ENCODE measurements at places on chromosomes 5 and 9. TPM values are rescaled to one million over a fixed set of nuclear protein-coding genes. Genes with fewer than 3 reads are reported as not detected.

- no peak for DNase-seq
- H3K4me1 ChIP-seq, result no peaks in the 10 kb centered on the region
- H3K27me3 ChIP-seq, result peaks cover 27% of the 10 kb centered on the region
- no peaks in the 10 kb centered on the region for H3K36me3 ChIP-seq
- no peak overlapping the region for H3K27ac ChIP-seq
These were observed 69.3 kb upstream of the STC2 start for GRCh38 chr5:173397516-173397915.

DNA sequence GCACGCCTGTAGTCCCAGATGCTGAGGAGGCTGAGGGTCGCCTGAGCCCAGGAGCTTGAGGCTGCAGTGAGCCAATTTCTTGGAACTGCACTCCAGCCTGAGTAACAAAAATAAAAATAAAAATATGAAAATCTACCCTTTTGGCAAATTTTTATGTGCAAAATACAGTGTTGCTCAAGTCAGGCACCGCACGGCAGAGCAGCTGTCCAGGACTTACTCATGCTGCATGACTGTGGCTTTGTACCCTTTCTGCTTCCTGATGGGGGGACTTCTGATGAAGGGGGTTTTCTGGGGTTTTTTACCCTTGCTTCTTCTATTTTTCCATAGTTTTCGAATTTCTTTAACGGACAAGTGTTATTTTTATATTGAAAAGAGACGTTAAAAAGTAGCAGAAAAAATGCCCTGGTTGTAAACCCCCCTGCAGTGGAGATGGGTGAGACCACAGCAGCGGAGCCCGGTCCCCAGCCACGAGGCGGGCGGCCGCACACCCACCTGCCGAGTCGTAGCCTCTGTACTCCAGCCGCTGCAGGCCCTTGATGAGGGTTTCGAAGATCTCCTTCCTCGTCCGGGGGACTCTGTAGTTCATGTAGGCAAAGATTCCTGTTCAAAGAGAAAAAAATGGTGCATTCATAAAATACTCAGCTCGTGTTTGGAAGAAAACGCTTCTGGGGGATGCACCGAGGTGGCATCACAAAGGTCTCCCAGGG is 15.0 kb downstream of the GFPT2 start:
- DNase-seq, result no peak
- H3K27me3 ChIP-seq, result peaks cover 21% of the 10 kb centered on the region
- no peaks in the 10 kb centered on the region for H3K36me3 ChIP-seq
- peaks cover 8% of the 10 kb centered on the region for H3K4me1 ChIP-seq
- no peak overlapping the region for H3K4me3 ChIP-seq

- H3K36me3 ChIP-seq, result no peaks in the 10 kb centered on the region
- no peaks in the 10 kb centered on the region for H3K27me3 ChIP-seq
- H3K4me3 ChIP-seq, result no peak overlapping the region
- peaks cover 16% of the 10 kb centered on the region for H3K4me1 ChIP-seq
- H3K27ac ChIP-seq, result no peak overlapping the region
These were observed 415.8 kb downstream of the ACTL7B start for GRCh38 chr9:108439947-108440346.

DNA sequence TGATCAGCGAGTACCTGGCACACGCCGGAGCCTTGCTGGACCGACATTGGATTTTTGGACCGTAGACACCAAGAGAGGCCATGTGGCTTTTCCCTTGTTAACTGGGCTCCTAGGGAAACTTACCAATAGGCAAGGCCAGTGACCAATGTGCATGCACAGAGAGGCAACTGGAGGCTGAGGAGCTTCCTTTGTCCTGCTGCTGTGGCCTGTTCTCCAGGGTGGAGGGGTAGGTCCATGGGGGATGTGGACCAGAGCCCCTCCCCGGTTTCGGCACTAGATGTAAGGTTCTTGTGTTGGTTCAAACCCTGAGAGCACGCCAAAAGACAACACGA is 34.8 kb upstream of the ANXA2R start:
- peaks cover 25% of the 10 kb centered on the region for H3K36me3 ChIP-seq
- DNase-seq, result no peak
- H3K4me3 ChIP-seq, result no peak overlapping the region
- no peak overlapping the region for H3K27ac ChIP-seq
- H3K27me3 ChIP-seq, result no peaks in the 10 kb centered on the region

Gene TSLP
- total RNA-seq, result 0.20 TPM

- H3K4me3 ChIP-seq, result no peak overlapping the region
- no peaks in the 10 kb centered on the region for H3K4me1 ChIP-seq
- DNase-seq, result no peak
- no peaks in the 10 kb centered on the region for H3K36me3 ChIP-seq
These were observed 420.8 kb downstream of the MTRR start for GRCh38 chr5:8289779-8290178.

Gene SLC6A18
- not detected for total RNA-seq

- no peak overlapping the region for H3K4me3 ChIP-seq
- DNase-seq, result no peak
- H3K27ac ChIP-seq, result no peak overlapping the region
These were observed 52.3 kb upstream of the IFNK start for GRCh38 chr9:27471789-27472188.

DNA sequence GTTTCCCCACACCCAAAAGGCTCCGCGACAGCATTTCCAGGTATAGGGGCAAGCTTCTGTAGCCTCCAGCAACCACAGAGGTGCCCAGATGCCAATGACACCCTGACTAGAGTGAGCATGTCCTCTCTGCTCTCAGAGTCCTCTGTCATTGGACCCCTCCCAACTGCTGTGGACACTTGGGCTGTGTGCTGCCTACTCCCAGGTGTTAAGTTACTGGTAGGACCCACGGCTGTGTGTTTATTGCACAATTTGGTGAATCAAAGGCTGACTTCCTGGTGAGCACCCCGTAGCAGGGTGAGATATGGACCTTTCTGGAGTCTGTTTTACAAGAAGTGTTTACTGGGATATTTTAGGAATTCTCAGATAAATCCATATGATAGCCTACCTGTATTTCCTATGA is 36.0 kb downstream of the SH3GL2 start:
- no peak for DNase-seq
- H3K36me3 ChIP-seq, result no peaks in the 10 kb centered on the region
- no peak overlapping the region for H3K4me3 ChIP-seq
- peaks cover 52% of the 10 kb centered on the region for H3K27me3 ChIP-seq
- H3K4me1 ChIP-seq, result no peaks in the 10 kb centered on the region

- H3K27ac ChIP-seq, result peak overlapping the region; percentile 73
- H3K36me3 ChIP-seq, result peaks cover 15% of the 10 kb centered on the region
- H3K27me3 ChIP-seq, result no peaks in the 10 kb centered on the region
- peak overlapping the region; percentile 69 for H3K4me3 ChIP-seq
- H3K4me1 ChIP-seq, result peaks cover 9% of the 10 kb centered on the region
These were observed 111.1 kb downstream of the PAM start for GRCh38 chr5:102866237-102866600.

GRCh38 chr9:108836781-108837180 is 19.0 kb downstream of the ACTL7B start:
- no peaks in the 10 kb centered on the region for H3K4me1 ChIP-seq
- DNase-seq, result no peak
- no peak overlapping the region for H3K4me3 ChIP-seq
- no peaks in the 10 kb centered on the region for H3K27me3 ChIP-seq
- no peak overlapping the region for H3K27ac ChIP-seq

DNA sequence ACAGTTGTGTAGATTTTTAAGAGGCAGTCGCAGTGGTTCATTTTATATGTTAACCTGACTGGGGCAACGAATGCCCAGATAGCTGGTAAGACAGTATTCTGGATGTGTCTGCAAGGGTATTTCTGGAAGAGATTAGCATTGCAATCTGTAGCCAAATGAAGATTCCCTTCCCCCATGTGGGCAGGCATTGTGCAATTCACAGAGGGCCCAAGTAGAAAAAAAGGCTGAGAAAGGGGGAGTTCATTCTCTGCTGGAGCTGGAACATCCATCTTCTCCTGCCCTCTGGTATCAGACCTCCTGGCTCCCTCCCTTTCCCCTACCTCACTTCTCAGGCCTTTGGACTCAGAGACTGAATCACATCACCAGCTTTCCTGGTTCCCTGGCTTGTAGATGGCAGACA is 70.6 kb downstream of the TENT4A start:
- no peaks in the 10 kb centered on the region for H3K36me3 ChIP-seq
- H3K4me1 ChIP-seq, result no peaks in the 10 kb centered on the region
- no peak overlapping the region for H3K27ac ChIP-seq
- no peak for DNase-seq

- no peaks in the 10 kb centered on the region for H3K27me3 ChIP-seq
- H3K36me3 ChIP-seq, result peaks cover 6% of the 10 kb centered on the region
- no peak overlapping the region for H3K4me3 ChIP-seq
These were observed 20.1 kb upstream of the CDKN2B start for GRCh38 chr9:22029231-22029630.

Gene IRX2
- not detected for total RNA-seq

Gene OCLN
- total RNA-seq, result 154 TPM

GRCh38 chr5:144944936-144945335 is 774.3 kb downstream of the KCTD16 start:
- H3K4me3 ChIP-seq, result no peak overlapping the region
- DNase-seq, result no peak

GRCh38 chr5:138605254-138605972 is 30.2 kb upstream of the HSPA9 start:
- no peak overlapping the region for H3K27ac ChIP-seq
- H3K36me3 ChIP-seq, result peaks cover 5% of the 10 kb centered on the region
- peaks cover 15% of the 10 kb centered on the region for H3K4me1 ChIP-seq
- DNase-seq, result no peak

DNA sequence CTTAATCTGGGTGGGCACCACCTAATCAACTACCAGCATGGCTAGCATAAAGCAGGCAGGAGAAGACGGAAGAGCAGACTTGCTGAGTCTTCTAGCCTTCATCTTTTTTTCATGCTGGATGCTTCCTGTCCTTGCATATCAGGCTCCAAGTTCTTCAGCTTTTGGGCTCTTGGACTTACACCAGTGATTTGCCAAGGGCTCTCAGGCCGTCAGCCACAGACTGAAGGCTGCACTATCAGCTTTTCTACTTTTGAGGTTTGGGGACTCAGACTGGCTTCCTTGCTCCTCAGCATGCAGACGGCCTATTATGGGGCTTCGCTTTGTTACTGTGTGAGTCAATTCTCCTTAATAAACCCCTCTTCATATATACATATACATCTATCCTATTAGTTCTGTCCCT is 180.2 kb downstream of the TRPM3 start:
- DNase-seq, result no peak
- no peaks in the 10 kb centered on the region for H3K36me3 ChIP-seq
- no peak overlapping the region for H3K4me3 ChIP-seq
- H3K27me3 ChIP-seq, result no peaks in the 10 kb centered on the region
- peaks cover 8% of the 10 kb centered on the region for H3K4me1 ChIP-seq

Gene C6
- not detected for total RNA-seq

- no peaks in the 10 kb centered on the region for H3K27me3 ChIP-seq
- H3K27ac ChIP-seq, result no peak overlapping the region
- no peak overlapping the region for H3K4me3 ChIP-seq
- peaks cover 21% of the 10 kb centered on the region for H3K4me1 ChIP-seq
These were observed 33.7 kb downstream of the HAVCR1 start for GRCh38 chr5:157025093-157025698.
